HCT116 (cell line): ENCODE measurements at places on chromosomes 1 and 21.

- DNase-seq = no peak
These were observed 25.0 kb upstream of the PHTF1 start for GRCh38 chr1:113784104-113784779.

GRCh38 chr1:237690656-237691055 lies 200.1 kb downstream of the ZP4 start:
- no peak for DNase-seq

DNA sequence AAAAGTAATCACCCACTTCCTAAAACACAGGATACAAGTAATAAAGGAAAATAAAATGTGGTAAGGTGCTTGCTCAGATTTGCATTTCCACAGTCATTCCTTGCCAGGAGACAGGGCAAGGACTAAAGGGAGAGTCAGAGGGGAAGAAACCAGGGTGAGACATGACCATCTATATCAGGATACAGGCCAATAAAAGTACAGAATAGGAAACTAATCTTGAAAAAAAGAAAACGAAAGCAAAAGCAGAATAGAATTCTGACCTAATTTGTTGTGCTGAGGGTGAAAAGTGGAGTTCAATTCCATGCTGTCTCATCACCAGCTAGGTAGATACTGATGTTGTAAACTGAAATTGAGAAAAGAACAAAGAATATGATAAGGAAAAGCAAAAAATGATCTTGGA lies 27.3 kb downstream of the JMJD4 start:
- no peak for DNase-seq

- no peak for DNase-seq
These were observed 1077.3 kb downstream of the KCNT2 start for GRCh38 chr1:195530961-195531360.

DNA sequence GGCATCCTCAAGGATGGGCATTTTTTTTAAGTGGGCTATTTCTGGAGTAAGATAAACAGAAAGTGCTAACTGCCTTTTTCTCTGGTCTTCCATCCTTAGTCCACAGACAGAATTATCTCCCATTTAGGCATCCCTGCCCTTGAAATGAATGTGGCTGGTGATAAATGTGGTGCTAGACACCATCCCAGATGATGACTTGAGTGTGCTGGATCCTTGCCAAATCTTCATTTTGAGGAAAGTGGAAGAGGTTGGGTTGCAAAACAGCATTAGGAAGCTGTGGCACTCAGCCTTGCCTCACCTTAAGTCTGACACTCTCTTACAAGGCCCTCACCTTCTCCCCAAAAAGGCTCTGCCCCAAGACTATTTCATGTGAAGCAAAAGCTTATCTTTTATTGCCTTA lies 19.2 kb downstream of the MAB21L3 start:
- DNase-seq = no peak

- DNase-seq = no peak
These were observed 78.9 kb upstream of the C1orf174 start for GRCh38 chr1:3978990-3979325.

DNA sequence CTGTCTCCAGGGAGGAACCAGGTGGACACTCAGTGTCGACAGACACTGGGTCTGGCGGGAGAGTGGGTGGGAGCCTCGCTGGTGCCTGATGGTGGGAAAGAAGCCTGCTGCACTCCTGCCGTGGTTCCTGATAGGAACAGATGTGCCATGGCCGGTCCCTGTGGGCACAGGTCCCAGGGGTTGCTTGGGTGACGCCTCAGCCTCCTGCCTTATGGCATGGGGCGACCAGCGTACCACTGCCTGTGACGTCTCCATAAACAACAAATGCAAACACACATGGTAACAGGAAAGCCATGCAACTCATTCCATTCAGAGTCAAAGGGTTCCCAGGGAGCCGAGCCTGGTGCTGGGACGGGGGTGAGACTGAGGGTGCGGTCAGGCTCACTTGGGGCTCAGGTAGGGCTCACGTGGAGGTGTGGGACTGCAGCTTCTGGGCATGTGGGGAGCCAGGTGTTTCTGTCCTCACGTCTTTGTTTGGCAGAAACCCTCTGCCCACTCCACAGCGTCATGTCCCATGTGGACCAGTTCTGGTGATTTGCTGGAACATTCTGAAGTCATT lies 34.8 kb downstream of the SNAP47 start:
- no peak for DNase-seq

- no peak for DNase-seq
These were observed 683.2 kb upstream of the TPTE start for GRCh38 chr21:9837946-9838737.

GRCh38 chr1:39110325-39110851 lies 84.2 kb downstream of the NDUFS5 start:
- no peak for DNase-seq

GRCh38 chr1:211885747-211886522 lies 55.4 kb upstream of the LPGAT1 start:
- no peak for DNase-seq

- no peak for DNase-seq
These were observed 32.4 kb downstream of the KIF21B start for GRCh38 chr1:200991097-200991614.

DNA sequence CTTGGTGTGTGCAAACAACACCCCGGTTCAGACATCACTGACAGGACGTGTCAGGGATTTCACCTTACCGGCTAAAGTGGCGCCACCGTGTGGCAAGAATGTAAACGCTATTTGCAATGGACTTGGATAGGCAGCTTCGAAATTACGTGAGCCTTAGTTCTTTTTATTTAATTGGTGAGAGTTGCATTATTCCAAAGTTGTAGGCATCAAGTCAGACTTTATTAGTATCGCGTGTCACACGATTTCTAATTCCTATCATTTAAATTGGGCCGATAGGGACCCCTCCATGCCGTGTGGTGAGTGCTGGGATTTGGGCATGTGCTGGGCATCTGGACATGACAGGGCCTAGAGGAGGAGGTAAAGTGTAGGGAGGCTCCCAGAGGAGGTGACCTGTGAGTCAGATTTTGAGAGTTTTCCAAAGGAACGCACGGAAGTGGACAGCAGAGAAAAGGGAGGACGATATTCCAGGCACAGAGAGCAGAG lies 14.5 kb upstream of the CPT2 start:
- peak; percentile 80 for DNase-seq

GRCh38 chr21:25370311-25370744 lies 237.0 kb downstream of the MRPL39 start:
- no peak for DNase-seq

- DNase-seq = no peak
These were observed 50.6 kb downstream of the TNFRSF8 start for GRCh38 chr1:12113433-12114339.

- no peak for DNase-seq
These were observed 2.7 kb downstream of the DDX20 start for GRCh38 chr1:111758373-111758772.

DNA sequence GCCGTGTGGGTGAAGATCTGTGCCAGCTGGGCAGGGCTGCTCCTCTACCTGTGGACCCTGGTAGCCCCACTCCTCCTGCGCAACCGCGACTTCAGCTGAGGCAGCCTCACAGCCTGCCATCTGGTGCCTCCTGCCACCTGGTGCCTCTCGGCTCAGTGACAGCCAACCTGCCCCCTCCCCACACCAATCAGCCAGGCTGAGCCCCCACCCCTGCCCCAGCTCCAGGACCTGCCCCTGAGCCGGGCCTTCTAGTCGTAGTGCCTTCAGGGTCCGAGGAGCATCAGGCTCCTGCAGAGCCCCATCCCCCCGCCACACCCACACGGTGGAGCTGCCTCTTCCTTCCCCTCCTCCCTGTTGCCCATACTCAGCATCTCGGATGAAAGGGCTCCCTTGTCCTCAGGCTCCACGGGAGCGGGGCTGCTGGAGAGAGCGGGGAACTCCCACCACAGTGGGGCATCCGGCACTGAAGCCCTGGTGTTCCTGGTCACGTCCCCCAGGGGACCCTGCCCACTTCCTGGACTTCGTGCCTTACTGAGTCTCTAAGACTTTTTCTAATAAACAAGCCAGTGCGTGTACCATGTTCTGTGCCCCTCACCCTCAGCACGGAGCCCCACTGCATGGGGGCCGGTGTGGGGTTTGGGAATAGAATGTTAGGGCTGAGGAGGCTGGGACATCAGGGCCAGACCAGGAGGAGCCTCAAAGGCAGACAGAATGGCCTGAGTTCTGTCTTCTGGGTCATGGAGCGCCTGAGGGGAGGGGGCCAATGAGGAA lies 21.3 kb downstream of the SERINC2 start:
- no peak for DNase-seq

DNA sequence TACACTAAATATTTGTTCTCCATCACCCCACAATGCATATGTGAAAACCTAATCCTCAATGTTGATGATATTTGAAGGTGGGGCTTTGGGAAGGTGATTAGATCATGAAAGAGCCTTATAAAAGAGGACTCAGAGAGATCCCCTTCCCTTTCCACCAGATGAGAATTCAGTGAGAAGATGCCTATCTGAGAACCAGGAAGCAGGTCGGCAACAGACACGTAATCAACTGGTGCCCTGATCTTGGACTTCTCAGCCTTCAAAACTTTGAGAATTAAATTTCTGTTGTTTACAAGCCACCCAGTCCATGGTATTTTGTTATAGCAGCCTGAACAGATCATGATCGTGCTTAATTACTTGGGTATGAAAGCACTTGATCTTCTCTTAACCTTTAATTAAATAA lies 329.4 kb downstream of the KCNT2 start:
- DNase-seq = no peak

- no peak for DNase-seq
These were observed 5.2 kb downstream of the TNFSF4 start for GRCh38 chr1:173201969-173202368.

DNA sequence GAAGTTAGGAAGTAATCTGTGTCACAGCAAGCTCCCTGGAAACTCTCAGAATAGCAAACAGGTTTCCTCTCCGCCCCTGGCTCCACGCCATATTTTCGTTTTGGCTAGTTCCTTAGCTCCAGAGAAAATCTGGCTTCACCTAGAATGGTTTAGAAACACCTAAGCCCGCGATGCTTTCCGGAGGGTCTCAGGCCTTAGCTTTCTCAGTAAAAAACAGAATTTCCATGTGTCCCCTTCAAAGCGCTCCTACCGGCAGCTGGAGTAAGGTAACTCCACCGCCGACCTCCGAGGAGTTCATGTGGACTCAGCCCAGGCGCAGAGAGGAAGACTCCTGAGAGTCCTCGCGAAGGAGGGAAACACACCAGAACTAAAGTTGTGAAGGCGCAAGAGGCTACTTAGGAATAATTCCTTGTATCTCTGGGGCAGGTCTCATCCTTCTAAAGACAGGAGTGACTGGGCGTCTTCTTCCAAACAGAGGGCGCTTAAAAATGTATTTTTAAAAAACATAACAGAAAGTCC lies 406 bp downstream of the KIAA0040 start:
- DNase-seq = no peak

DNA sequence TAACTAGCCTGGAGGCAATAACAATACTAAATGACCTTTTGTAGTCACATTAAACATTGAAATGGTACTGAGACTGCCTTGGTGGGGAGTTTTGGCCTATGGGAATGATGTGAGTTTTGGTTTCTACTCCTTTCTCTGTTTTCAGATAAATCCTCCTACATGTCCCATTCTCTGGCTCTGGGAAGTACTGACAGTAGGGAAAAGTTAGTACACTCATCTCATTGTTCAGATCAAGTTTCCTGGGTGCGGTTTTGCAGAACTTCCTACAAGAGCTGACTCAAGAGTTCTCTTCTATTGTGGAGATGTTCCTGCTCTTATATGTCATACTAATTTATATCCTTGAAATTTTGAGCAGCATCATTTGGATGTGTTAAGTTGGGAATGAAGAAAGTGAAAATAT lies 74.2 kb upstream of the MACF1 start:
- DNase-seq = no peak

- no peak for DNase-seq
These were observed 201.7 kb downstream of the NRIP1 start for GRCh38 chr21:14862794-14863720.

GRCh38 chr1:221631556-221631955 lies 110.3 kb downstream of the DUSP10 start:
- no peak for DNase-seq

GRCh38 chr1:20837554-20838192 lies 50.6 kb upstream of the HP1BP3 start:
- DNase-seq = no peak

DNA sequence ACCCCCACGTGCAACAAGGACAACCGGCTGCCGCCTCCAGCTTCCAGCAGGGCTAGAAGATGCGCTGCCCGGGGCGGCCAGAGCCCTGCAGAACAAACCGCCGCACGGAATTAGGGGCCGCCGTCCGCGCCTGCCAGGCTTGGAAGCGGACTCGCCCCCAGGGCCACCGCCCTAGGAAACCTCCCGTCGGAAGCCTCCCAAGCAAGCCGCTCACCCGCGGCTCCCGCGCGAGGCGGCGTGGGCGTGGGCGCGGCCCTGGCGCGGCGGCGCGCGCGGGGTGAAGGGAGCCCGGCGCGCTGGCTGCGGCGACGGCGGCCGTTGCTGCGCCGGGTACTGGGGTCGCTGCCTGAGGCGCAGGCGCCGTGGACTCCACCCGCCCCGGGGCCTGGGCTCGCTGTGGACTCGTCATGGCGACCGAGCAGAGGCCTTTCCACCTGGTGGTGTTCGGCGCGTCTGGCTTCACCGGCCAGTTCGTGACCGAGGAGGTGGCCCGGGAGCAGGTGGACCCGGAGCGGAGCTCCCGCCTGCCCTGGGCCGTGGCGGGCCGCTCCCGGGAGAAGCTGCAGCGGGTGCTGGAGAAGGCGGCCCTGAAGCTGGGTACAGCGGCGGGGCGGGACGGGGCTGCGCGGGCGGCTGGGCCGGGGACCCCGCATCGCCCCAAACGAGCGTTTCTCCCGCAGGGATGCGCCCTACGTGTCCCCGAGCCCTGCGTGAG lies at the start of gene SCCPDH:
TSS of gene SCCPDH (plus strand) at position 394 of the 715 bp plus-strand sequence. CDS start at position 408, 14 bp downstream.
- no peak for DNase-seq

DNA sequence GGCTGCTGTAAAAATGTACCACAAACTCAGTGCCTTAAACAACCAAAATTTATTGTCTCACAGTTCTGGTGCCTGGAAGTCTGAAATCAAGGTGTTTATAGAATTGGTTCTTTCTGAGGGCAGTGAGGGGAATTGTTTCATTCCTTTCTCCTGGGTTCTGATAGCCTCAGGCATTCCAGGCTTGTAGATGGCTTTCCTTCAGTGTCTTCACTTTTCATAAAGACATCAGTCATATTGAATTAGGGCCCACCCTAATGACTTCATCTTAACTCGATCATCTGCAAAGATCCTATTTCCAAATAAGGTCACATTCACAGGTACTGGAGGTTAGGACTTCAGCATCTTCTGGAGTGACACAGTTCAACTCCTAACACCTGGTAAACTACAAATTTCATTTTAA lies 15.0 kb downstream of the CDKN2C start:
- no peak for DNase-seq

DNA sequence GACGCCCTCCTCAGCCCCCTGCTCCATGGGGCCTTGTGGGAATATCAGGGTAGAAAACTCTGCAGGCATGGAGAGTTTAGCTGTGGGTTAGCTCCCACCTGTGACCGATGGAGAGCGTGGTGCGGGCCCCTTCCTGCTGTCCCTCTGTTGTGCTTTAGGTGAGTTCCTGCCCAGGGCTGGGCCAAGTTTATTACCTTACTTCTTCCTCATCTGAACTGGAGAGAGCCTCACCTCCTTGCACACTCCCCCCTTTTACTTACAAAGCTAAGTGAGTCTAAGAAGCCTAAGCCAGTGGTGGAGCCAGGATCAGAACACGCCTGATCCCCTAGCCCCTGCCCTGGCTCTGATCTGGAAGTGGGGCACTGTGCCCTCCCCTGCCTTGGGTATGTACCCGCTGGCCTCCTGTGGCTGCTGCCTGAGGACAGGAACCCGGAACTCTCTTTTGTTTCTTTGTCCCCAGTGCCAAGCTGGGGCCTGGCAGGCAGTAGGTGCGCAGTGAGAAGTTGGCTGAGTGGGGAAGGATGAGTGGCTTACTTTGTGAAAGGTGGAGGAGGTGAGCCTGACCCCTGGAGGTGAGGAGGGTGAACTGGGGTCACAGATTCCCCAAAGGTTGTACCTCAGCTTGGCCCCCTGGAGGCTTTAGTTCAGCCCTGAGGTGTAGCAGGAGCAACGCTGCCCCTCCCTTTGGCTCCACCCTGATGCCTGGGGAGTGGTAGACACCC lies 32.9 kb downstream of the ARHGEF10L start:
- DNase-seq = no peak
